Activated CD8-positive, alpha-beta memory T cell treated with anti-CD3 and anti-CD28 coated beads for 48 hours (primary cell): ENCODE measurements at places on chromosomes 1 and 21.

DNA sequence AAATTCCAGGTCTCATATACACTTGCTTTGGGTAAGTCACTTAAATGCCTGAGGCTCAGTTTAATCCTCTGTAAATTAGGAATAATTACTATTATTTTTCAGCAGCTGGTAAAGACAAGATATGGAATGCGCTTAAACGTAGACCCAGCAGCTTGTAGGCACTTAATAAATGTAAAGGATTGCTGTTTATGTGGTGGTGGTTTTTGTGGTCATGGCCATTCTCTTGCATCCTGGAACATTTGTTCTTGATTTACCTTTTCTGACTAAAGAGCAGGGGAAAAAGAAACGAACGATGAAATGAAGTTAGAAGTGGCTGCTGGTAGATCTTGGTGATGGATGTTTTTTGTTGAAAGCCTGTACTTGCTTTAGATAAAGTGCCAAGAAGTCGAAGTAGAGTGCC is 195.0 kb upstream of the FOXD3 start:
- no peak for DNase-seq

DNA sequence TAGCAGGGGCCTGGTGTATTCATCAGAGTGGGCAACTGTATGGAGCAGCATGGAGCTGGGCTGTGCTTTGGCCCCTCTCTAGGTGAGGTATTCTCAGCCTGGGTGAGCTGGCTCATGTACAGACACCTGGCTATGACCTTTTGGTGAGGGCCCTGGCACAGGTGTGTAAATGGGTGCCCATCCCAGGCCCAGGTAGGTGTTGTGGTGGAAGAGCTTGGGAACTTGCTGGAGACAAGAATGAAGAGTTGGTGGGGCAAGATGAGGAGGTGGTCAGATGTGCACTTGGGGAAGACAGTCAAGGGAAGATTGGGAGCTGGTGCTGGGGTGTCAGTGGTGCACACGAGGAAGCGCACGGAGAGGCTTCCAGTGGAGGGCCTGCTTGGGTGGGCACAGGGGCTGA is 95.5 kb downstream of the TRIM11 start:
- no peak for DNase-seq

GRCh38 chr1:67883069-67883468 is 49.8 kb upstream of the GNG12 start:
- DNase-seq = no peak

- no peak for DNase-seq
These were observed 14.4 kb upstream of the DIPK1A start for GRCh38 chr1:92975551-92976232.

DNA sequence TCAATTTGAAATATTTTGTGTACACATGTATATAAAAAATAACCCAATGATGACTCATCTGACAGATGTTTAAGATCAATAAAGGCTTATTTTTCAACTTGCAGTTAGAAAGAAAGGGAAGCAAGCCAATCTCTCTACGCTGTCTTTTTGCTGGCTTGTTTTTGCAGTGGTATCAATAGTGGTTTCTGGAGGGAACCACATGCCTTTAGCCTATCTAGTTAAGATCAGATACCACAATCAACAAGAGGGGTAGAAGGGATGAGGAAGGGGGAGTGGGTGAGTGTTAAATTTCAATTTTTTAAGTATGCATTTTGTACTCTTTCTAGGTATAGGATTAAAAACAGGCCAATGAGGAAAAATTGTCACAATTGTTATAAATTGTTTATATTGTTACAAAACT is 276.2 kb downstream of the KCNH1 start:
- no peak for DNase-seq

DNA sequence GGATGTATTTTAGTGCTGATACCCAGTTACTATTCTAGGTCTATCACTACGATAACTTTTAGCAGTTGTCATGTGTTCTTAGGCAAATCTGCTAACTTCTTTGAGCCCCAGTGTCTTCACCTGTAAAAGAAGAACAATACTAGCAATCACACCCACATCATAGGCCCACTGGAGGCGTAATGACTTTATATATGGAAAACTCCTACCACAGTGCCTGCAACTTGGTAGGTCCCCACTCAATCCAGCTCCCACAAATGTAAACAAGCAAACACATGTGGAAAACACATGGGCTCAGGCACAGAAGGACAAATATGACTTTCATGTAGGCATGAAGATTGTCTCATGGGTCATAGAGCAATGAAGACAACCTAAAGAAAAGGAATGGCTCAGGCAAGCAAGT is 115.8 kb downstream of the TBX19 start:
- DNase-seq = no peak

DNA sequence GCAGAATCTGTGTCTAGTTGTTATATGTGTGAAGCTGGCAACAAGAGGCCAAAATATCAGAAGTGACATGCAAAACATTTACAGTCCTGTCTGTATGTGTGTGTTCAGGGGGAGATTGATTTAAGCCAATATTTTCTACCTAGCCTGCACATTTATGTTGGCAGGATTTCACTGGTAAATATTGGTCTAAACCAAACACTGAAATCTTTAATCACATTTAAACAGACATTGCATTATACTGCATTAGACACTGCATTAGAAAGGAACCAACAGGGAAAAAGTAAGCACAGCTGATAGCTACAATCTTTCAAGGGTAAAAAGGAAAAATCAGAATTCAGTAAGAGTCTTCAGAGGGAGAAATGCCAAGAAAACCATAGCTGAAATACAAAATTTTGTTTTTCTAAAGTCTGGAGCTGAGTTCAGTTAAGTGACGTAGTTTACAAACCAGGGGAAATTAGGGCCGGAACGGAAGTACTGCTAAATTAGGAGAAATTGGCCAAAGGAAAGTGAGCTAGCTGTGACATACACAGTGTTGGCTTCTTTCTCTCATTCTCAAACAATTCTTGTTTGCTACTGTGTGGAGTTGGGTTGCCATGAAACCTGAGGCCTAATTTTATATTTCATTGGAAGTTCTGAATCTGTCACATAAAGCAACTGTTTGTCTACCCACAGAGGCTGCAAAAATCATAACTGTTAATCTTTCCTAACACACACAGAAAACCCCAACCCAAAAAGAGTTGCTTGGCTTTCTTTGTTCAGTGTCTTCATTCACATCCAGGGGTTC is 217.3 kb upstream of the SGIP1 start:
- DNase-seq = no peak

DNA sequence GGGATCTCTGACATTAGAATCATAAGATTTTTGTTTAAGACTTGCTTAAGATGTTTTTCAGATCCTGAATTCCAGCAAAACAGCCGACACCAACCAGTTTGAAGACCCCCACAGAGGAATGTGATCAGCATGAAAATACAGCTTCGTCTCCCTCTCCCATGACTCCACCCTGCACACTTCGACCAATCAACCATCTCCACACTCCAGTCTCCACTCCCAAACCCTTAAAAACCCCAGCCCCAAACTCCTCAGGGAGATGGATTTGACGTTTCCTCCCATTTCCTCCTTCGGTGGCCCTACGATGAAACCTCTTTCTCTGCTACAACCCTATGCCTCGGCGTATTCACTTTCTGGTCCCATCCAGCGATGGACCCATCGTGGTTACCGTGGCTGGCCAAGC is 30.1 kb upstream of the KIF26B start:
- DNase-seq = no peak

DNA sequence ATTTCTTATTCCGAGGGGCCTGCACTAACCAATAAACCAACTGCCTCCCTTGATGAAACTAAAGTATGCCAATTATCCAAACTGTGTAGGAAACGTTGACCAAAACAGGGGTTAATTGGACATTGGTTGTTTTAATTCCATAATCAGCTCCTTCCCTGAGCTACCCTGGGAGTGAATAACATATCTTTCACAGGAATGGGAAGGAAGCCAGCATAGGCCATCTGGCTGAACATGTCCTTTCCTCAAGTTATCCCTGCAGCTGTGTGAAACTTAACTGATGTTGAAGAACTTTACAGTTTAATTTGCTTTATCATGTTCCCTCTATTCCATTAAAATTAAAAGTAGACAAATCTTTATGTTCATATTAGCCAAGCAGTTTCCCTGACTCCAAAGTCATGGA is 75.4 kb downstream of the NRIP1 start:
- no peak for DNase-seq

DNA sequence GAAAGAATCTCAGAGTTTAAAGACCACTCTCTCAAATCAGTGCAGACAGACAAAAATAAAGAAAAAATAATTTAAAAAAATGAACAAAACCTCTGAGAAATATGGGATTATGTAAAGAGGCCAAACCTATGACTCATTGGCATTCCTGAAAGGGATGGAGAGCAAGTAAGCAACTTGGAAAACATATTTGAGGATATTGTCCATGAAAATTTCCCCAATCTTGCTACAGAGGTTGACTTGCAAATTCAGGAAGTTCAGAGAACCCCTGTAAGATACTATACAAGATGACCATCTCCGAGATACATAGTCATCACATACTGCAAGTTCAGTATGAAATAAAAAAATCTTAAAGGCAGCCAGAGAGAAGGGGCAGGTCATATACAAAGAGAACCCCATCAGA is 43.7 kb upstream of the IVNS1ABP start:
- DNase-seq = no peak

- DNase-seq = no peak
These were observed 10.8 kb upstream of the HMGCL start for GRCh38 chr1:23836037-23836436.
